Stimulated activated CD4-positive, alpha-beta T cell treated with anti-CD3 and anti-CD28 coated beads, Interleukin-1b, Interleukin-23, amount 100 ng/mL, for 24 hours (primary cell): ENCODE measurements at places on chromosomes 7 and 10.

- no peak for DNase-seq
These were observed 37.3 kb upstream of the MAP3K8 start for GRCh38 chr10:30396698-30397097.

DNA sequence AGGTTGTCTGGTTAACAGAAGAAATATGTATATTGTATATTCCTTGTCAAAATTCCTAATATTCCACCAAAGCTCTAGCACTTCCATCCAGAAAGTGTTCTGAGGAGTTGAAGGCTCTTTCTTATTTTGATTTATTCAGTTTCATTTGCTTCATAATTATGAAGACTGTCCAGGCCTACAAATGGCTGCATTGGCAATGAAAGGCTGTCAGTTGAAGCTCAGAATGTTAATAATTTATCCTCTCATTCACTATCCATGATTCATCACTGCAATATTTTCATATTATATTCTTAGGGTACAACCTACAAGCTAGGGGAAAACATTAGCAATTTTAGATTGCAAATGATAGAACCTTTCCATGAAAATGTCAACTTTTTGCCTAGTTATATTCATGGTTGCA is 57.3 kb downstream of the ARID5B start:
- no peak for DNase-seq

GRCh38 chr10:51186361-51186760 is 112.1 kb downstream of the PRKG1 start:
- no peak for DNase-seq

DNA sequence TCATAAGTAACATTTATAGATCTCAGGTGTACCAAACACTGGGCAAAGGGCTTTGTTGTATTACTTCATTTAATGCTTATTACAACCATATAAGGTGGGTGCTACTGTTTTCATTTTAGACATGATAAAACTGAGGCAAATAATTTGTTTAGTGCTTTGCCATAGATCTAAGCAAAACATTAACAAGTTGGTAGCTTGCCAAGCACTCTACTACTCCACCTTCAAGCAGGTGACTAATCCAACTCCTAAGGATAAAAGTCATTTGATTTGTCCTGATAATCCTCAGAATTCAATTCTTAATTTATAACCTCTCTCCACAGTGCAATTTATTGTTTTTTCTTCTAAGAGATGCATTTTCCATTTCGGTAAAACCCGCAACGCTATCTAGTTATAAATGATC is 646.4 kb downstream of the GRM8 start:
- DNase-seq = no peak

- no peak for DNase-seq
These were observed 5.8 kb downstream of the FLNC start for GRCh38 chr7:128835790-128836641.

DNA sequence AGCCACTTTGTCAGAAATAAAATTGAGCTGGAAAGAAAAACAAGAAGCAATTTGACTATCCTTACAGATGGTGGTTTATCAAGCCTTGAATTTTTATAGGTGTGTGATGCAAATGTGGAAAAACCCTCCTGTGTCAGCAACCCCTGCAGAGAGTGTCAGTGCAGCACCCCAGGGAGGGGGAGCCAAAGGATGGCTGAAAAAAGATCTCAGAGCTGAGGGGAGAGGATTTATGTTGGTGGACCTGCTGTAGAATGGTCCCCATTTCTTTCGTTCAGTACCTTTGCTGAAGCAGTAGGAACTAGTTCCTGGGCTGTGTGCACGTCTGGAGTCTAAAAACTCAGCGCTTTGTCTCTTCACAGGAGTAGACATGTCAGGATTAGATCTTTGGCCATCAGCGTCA is 239.0 kb downstream of the PHTF2 start:
- DNase-seq = no peak

DNA sequence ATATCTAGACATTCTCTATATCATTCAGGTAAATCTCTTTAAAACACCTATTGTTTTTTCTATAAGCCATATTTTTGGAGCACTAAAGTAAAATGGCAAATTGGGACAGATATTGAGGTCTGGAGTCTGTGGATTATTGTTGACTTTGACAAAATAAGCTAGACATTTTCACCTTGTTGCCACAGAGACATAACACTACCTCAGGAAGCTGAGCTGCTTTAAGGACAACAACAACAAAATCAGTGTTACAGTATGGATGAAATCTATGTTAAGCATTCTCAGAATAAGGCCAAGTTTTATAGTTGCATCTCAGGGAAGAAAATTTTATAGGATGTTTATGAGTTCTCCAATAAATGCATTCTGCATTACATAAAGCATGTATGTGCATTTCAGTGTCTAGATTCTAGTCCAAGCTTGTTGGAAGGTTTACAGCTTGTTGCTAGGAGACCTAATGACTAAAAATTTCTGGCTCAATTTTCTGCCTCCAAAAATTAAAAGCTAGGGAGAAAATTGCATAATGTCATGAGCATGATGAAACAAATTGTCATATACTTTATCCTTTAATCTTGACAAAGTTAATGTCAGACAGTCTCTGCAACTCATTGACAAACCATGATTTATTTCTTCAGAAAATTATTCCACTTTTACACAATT is 18.3 kb downstream of the LIPM start:
- no peak for DNase-seq

DNA sequence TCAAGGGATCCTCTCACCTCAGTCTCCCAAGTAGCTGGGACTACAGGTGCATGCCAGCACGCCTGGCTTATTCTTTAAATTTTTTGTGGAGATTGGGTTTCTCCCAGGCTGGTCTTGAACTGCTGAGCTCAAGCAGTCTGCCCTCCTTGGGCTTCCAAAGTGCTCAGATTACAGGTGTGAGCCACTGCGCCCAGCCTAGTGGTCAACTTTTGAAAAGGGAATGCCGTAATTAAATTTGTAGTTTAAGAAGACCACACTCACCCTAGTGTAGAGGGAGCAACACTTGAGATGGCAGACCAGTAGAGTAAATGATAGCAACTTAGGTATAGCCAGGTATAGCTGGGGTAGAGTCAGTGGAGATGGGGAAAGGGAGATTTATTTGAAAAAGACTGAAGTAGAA is 17.6 kb downstream of the ZRANB1 start:
- DNase-seq = no peak

DNA sequence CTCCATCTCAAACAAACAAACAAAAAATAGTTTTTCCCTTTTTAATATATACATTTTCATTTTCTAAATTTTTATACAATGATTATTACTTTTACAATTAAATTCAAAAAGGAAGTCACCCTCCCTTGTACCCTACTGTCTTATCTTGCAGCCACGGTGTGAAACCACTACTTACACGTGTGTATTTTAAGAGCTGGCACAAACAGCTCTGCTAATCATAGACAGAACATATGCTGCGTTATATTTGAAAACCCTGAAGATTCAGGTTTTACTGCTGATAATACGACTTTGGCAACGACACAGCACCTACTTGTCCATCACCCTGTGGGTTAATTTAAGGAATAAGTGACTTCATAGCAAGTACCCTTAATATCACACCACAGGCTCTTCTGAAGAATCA is 991 bp downstream of the ANKRD61 start:
- DNase-seq = no peak
